ENCODE measurements at places on chromosomes 13 and 19. TPM values are rescaled to one million over a fixed set of nuclear protein-coding genes. Genes with fewer than 3 reads are reported as not detected.

GRCh38 chr19:18044825-18045304, 36.9 kb downstream of the ARRDC2 start:
- DNase-seq, result no peak

GRCh38 chr19:43748685-43749084, 6.1 kb downstream of the SMG9 start:
- DNase-seq, result no peak

DNA sequence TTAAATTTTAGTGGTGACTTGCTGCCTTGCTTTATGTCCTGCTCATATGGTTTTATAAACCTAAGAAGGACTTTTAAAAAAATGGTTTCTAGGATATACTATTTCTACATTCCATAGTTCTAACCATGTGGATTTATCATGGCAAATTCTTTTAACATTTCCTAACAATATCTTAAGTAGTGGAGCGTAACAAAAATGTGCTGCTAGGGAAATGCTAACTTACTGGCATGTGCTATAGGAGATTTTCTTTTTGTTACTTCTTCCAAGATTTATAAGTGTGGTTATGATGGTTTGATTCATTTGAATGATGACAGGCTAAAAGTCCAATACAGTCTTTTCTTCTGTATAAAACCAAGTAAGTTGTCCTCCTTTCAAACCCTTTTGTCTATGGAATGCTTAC, 713.7 kb downstream of the SLITRK1 start:
- no peak for DNase-seq

- DNase-seq, result no peak
Measured at GRCh38 chr13:101618440-101619187, 166.1 kb downstream of the ITGBL1 start.

Gene COX6B2
- 0.15 TPM for polyA plus RNA-seq

Gene ZNF765
- polyA plus RNA-seq, result 10.4 TPM
